Endothelial cell (in vitro differentiated cells): ENCODE measurements at places on chromosomes 5 and 9.

DNA sequence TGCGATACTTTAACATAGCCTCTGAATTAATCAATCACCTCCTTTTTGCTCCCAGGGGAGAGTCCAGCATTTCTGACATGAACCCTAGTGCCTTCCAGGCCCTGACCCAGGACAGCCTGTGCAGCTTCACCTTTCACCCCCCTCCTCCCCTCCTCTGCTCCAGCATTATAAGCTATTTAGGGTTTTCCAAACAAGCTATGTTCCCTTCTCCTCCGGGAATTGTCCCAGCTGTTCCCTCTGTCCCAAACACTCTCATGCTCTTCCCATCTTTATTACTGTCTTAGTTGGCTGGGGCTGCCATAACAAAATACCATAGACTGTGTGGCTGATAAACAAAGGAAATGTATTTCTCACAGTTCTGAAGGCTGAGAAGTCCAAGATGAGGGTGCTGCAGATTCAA is 161.5 kb downstream of the EBF1 start:
- no peak for DNase-seq

- DNase-seq: no peak
These were observed 360.1 kb downstream of the DMAC1 start for GRCh38 chr9:7439355-7439995.

GRCh38 chr5:124574521-124575436 is 171.7 kb downstream of the ZNF608 start:
- DNase-seq: no peak

DNA sequence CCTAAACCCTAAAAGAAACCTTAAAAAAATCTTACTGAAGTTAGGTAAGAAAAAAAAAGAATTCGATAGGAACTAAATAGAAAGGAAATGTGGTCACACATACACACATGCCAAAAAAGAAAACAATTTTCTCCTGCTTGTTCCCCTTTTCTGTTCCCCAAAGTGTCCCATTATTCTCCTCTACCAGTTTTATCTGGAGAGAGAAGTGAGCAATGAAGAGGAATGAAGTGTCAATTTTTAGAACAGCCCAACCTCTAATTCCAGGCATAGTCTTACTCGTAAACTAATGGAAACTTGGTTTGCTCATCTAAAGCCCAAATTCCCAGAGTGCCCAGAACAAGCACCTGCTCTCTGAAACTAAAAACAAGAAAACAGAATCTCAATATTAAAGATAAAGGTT is 26.1 kb downstream of the AP3B1 start:
- no peak for DNase-seq

GRCh38 chr5:174777583-174777982 is 53.2 kb downstream of the MSX2 start:
- DNase-seq: no peak

GRCh38 chr9:31140316-31140715 is 1244.1 kb upstream of the ACO1 start:
- DNase-seq: no peak

DNA sequence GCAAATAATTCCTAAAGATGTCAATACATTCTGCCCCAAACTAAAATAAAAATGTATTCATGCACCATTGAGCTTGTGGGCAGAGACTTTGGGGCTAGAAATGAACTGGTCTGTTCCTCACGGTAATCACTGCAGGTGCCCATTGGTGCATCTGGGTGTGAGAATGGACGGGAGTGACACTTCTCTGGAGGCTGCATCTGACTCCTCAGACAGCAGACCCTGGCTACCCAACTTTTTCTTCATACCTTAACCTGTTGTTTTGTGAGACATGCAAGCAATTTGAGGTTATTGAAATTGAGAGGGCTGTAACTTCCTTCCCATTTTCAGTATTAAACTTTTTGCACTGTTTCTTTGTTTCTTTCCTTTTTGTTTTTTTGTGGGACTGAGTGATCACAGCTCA is 333.4 kb downstream of the ICE1 start:
- DNase-seq: no peak

DNA sequence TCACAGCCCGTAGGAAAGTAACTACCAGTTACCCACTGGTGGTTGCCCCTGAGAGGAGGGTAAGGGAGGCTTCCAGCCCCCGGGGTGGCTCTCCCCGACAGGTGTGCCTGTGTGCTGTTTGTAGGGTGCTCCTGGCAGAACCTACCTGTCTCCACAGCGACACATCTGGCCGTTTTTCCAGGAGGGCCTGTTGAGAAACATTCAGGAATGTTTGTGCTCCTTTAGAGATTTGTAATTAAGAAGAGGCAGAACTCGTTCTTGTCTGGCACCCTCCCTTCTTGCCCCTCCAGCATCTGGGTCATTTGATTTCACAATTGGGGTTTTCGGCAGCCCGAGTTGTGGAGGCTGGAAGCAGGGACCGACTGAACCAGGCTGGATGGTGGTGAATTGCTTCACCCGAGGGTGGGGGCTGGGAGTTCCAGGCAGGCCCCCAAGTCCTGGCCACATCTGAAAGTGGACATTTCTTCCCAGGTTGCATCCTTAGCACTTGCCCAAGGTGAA is 74.2 kb downstream of the WWC1 start:
- peak; percentile 6 for DNase-seq

DNA sequence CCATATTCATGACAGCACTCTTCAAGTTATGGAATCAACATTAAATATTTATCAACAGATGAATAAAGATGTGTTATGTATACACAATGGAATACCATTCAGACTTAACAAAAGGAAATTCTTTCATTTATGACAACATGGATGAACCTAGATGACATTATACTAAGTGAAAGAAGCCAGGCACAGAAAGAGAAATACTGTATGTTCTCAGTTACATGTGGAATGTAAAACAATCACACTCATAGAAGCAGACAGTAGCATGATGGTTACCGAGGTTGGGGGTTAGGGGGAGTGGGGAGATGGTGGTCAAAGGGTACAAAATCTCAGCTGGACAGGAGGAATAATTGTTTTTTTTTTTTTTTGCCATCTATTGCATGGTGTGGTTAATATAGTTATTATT is 431.9 kb downstream of the DMAC1 start:
- DNase-seq: no peak

GRCh38 chr9:93896093-93896492 is 59.1 kb downstream of the BARX1 start:
- no peak for DNase-seq

- DNase-seq: no peak
These were observed 41.3 kb upstream of the HAND1 start for GRCh38 chr5:154519359-154519758.

DNA sequence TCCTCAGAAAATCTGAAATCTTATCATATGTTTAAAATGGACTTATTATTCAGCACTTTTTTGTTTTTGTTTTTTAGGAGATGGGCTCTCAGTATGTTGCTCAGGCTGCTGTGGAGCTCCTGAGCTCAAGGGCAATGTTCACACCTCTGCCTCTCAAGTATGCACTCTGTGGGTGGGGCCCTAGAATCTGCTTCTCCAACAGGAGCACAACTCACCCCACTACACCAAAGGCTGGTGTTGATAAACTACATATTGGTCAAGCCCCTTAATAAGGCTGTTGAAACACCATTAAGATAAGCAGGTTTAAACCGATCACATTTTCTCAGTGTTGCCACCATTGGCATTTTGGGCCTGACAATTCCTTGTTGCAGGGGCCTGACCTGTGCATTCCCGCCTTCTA is 131.6 kb downstream of the FANCC start:
- DNase-seq: no peak

DNA sequence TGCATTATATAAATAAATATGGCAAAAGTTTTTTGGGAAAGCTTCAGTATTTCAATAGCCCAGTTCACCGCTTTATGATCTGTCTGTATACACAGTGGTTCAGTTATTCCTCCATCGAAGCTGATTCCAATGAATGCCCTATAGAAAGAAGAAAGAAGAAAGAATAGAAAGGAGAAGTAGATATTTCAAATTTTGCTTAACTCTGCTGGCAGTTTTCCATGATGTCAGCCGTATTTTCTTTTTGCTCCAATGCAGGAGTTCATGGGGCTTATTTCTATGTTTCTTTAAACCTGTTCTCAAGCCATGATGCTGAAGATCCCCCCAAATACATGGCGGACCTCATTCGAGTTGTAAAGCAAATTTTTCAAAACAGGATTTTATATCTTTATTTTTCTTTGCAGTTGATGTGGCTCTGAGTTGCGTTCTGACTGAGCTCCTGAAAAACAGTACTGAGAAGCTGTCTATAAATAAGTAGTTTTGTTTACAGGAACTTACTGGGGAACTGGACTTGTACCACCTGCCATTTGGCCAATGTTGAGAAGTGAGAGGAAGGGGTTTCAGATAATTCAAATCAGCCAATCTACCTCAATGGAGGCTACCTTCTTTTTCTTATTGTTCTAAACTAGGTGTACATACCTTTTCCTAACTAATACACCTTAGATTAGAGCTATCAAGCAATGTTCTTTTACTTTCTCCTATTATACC is 418.5 kb upstream of the MEF2C start:
- DNase-seq: no peak

DNA sequence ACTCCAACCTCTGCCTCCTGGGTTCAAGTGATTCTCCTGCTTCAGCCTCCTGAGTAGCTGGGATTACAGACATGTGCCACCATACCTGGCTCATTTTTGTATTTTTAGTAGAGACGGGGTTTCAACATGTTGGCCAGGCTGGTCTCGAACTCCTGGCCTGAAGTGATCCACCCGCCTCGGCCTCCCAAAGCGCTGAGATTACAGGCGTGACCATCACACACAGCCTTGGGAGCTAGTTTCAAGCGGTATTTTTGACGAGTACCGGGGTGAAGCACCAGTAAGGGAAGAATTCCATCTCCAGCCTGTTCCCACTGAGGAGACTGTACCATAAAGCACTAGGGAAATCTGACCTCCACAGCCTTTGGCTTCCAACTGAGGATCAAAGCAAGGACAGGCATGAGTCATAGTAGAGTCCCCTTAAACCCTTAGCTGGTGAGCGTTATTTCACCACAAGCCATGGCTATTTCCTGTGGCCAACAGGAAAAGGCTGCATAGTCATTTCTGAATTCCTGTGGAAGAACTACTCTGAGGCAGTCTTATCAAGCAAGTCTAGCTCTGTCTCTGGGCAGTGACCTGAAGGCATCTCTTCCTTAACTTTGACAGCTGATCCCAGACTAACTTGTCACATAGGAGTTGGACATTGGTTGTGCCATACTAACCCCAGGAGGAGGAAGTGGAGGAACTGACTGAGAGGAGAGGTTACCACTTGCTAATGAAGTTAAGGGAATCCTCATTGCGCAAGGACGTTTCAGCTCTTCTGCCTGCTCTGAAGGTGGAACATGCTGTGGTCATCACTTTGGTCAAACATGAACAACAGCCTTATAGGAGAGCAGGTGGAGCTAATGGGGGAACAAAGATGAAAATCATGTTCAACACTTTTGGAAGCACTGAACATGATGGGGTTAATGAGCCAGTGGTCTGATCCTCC is 85.8 kb upstream of the DMRT1 start:
- no peak for DNase-seq

DNA sequence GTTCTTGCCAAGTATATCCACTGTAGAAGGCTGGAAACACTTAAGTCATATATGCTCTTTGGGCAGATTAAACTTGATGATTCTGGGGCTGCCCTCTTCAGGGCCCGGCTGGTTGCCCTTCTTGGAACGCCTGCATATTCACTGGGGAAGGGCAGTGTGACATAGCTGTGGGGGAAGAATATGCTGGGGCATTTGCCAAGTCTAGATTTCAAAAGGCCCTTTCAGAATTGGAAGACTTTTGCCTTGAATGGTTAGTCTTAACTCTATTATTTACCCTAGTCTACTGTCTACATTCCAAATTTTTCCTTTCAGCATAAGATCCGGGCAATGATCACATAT is 161.2 kb upstream of the PITX1 start:
- no peak for DNase-seq

DNA sequence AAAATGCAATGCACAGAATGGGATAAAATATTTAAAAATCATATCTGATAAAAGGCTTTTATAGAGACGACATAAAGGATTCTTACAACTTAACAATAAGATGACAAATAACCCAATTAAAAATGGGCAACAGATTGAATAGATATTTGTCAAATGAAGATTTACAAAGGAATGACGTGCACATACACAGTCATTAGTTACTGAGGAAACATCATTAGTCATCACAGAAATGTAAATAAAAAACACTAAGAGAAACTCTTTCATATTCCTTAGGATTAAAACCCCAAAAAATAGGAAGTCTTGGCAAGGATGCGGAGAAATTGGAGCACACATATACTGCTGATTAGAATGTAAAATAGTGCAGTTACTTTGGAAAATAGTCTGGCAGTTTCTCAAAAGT is 1886.0 kb upstream of the CDH6 start:
- DNase-seq: no peak

GRCh38 chr5:100421360-100421759 is 113.8 kb upstream of the FAM174A start:
- DNase-seq: no peak

- DNase-seq: no peak
These were observed 17.7 kb upstream of the IL6ST start for GRCh38 chr5:56012281-56012963.

DNA sequence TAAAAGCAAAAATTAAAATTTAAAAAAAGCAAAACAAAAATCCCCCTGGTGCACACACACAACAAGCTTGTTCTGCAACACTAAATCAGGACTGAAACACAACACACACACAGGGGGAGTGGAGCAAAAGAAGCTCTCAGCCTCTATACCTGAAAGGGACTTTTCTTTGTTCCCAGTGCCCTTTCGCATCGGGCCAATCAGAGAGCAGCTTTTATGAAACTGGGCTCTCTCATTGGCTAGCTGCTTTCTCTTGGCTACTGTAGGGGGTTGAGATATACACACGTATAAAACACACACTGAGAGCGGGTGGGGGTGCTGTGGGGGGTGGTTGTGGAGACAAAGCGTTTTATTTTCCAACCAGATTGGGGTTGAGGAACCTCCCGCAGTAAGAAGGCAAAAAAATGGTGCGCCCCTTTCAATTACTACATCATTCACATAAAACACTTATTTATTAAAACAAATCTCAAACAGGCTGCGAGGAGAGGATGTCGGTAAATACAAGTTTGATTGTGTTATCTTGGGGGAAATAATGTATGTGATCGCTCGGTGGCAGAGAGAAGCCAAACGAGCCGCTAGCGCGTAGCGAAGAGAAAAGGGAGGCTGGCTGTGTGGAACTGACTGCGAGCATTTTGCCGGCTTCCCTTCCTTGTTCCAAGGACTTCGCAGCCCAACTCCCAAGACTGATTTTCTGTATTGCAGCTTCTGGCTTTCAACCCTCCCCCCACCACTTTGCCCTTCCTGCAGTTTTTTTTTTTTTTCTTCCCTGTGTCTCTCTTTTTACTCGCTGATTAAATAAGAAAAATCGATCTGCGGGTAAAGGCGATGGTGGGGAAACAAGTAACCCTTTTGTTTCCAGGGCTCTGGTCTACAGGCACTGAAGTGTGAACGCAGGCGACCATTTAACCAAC is 2.5 kb upstream of the ZNF608 start:
- peak; percentile 69 for DNase-seq

GRCh38 chr9:4829969-4830368 is 37.2 kb downstream of the RCL1 start:
- DNase-seq: no peak

GRCh38 chr5:61274511-61274911 is 57.5 kb upstream of the ZSWIM6 start:
- no peak for DNase-seq

GRCh38 chr9:123353984-123354591 is 1.9 kb upstream of the CRB2 start:
- peak; percentile 88 for DNase-seq

- no peak for DNase-seq
These were observed 33.3 kb upstream of the CDKN2AIPNL start for GRCh38 chr5:134444941-134445471.
